Heart right ventricle (tissue), 16 donors: ENCODE measurements at places on chromosomes 6 and 20.

GRCh38 chr20:3077618-3078134 lies 6.3 kb downstream of the OXT start:
- no peak for DNase-seq
- H3K4me3 ChIP-seq, result no peak overlapping the region
- H3K27me3 ChIP-seq, result peaks cover 26% of the 10 kb centered on the region
- no peaks in the 10 kb centered on the region for H3K36me3 ChIP-seq
- peaks cover 12% of the 10 kb centered on the region for H3K4me1 ChIP-seq
- H3K27ac ChIP-seq, result no peak overlapping the region

- DNase-seq, result no peak
- no peaks in the 10 kb centered on the region for H3K4me1 ChIP-seq
- no peak overlapping the region for H3K4me3 ChIP-seq
- H3K27ac ChIP-seq, result no peak overlapping the region
- no peaks in the 10 kb centered on the region for H3K36me3 ChIP-seq
These were observed 133.7 kb downstream of the LCA5 start for GRCh38 chr6:79403563-79403962.

DNA sequence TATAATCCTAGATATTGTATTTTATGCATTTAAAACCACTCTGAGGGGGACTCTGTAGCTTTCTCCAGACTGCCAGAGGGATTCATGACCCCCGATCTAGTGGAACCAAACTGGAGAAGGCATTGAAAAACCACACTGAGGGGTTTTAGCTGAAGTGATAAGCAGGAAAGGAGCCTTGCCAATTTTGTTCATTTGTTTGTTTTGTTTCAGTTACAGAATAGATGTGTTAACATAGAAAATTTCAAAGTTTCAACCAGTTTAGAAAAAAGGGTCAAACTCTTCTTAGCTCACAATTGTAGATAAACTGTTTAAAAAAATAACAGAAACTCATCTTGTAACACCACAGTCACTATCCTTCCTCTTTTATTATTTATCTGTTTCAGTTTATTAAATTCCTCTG lies 19.8 kb downstream of the TAB2 start:
- H3K27me3 ChIP-seq, result no peaks in the 10 kb centered on the region
- H3K36me3 ChIP-seq, result no peaks in the 10 kb centered on the region
- no peak overlapping the region for H3K4me3 ChIP-seq
- H3K4me1 ChIP-seq, result peaks cover 91% of the 10 kb centered on the region

DNA sequence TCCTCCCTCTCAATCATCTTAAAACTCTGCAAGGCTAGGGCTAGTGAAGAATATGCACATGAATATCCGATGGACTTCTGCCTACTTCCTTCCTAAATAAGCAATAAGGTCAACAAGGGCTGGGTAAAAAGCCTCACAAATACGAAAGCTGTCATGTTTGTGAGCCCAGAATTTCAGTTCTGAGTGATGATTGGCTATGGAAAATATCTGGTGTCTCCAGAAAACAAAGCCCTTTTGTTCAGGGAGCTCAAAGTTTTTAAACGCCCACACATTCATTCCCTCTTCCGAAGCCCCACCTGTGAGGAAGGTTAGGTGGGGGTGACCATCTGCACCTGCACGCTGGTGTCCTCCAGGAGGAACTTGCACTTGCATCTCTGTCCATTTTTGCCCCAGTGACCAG lies 126.9 kb upstream of the ARMC2 start:
- H3K4me3 ChIP-seq, result no peak overlapping the region
- no peaks in the 10 kb centered on the region for H3K4me1 ChIP-seq
- H3K36me3 ChIP-seq, result no peaks in the 10 kb centered on the region
- no peak overlapping the region for H3K27ac ChIP-seq

DNA sequence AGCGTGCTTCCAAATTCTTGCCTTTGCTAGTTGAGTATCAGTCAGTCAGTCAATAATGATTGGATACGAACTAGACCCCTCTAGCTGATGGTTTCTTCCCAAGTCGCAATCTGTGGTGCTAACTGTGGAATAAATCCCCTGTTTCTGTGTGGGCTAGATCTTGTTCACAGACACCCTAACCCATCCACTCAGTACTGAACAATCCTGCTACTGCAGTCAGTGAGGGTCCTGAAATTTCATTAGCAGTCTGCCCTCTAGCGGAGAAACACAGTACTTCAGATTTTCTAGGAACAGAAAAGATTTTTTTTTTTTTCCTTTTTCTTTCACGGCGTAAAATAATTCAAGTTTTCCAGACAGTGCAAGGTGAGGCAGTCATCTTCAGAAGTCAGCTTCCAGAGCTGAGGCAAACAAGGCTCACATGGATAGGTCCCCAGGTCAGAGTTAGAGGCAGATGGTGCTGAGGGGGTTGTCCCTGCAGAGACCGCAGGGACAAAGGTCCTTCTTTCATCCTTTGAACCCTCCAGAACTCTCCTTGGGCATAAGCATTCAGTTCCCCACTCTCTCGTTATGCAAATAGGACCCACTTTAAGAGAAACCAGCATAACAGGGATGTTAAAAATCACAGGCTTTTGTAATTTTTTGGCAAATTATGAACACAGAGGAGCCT lies 119.6 kb downstream of the SCML4 start:
- no peaks in the 10 kb centered on the region for H3K27me3 ChIP-seq
- no peak for DNase-seq
- no peak overlapping the region for H3K27ac ChIP-seq
- H3K4me1 ChIP-seq, result no peaks in the 10 kb centered on the region

DNA sequence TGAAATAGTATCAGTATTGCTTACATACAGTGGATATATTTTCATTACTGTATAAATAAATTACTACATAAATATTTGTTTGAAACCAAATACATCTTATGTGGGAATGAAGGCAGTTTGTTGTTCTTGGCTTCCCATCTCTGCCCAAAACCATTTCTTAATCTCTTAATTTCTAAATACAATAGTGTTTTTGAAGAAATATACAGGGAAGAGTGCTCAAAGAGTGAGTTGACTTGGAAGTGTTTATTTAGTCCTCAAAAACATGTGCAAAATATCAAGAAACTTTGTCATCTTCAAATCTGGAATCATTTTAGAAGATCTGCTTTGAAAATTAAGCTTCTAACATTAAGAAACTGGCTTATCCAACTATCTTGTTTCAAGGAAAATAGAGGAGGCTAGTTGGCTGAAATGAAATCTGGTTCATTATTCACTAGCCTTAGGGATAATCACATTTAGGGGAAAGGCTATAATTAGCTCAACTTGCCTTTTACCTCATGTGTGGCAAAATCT lies 259.8 kb upstream of the FLRT3 start:
- no peak overlapping the region for H3K27ac ChIP-seq
- no peaks in the 10 kb centered on the region for H3K36me3 ChIP-seq
- no peak overlapping the region for H3K4me3 ChIP-seq
- no peaks in the 10 kb centered on the region for H3K4me1 ChIP-seq

- no peak overlapping the region for H3K4me3 ChIP-seq
- no peak overlapping the region for H3K27ac ChIP-seq
- peaks cover 26% of the 10 kb centered on the region for H3K4me1 ChIP-seq
- DNase-seq, result peak; percentile 64
- no peaks in the 10 kb centered on the region for H3K27me3 ChIP-seq
- no peaks in the 10 kb centered on the region for H3K36me3 ChIP-seq
These were observed 287.6 kb downstream of the ESR1 start for GRCh38 chr6:152094992-152095592.

DNA sequence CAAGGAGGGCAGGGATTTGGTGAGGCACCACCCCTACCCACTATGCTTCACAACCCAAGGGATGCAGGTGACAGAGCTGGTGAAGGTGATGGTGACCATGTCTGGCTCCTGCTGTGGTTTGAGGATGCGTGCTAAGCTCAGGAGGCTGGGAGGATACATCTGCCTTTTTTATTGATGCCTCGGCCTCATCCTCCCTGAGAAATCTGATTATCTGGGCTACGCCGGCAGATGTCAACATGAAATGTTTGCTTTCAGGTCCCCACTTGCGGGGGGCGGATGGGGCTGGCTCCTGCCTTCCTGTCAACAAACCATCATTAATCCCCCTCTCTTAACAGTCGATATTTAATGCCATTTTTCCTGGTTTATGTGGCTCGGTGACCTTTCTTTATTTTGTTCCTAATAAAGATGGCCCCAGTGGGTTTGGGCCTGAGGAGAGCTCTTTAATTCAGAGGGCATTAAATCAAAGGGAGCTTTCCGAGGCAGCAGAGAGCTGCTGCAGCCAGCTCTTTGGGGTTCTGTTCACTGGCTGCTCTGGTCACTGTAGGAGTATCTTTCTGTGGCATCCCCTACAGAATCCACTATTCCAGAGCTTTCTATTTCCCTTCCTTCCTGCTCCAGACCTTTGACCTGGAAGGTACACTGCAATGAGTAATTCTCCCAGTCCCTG lies 33.5 kb upstream of the LRFN2 start:
- H3K36me3 ChIP-seq, result no peaks in the 10 kb centered on the region
- no peak overlapping the region for H3K27ac ChIP-seq
- H3K4me1 ChIP-seq, result no peaks in the 10 kb centered on the region
- H3K27me3 ChIP-seq, result peaks cover 44% of the 10 kb centered on the region
- DNase-seq, result no peak

DNA sequence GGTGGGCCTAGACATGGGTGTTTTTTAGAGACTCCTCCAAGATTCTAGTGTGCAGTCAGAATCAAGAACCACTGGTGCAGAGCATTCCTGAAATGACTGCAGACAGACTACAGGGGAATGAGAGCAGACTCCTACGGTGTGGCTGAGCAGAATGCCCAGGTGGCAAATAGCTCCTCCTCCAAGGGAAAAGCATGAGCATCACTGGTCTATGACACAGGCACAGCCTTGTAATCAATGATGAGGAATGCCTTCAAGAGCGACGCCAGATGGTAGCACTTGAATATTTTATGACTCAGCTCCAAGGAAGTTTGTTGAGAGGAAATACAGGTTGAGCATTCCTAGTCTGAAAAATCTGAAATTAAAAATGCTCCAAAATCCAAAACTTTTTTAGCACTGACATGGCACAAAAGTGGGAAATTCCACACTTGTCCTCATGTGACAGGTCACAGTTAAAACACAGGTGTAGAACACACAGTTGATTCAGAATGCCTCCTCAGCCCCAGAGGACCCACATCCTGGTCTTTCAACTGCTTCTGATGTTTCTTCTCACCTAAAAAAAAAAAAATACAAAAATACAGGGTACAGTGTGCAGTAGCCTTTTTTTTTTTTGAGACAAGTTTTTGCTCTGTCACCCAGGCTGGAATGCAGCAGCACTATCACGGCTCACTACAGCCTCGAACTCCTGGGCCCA lies 10.6 kb upstream of the FAM8A1 start:
- no peak overlapping the region for H3K4me3 ChIP-seq
- DNase-seq, result no peak
- H3K36me3 ChIP-seq, result no peaks in the 10 kb centered on the region
- no peaks in the 10 kb centered on the region for H3K4me1 ChIP-seq

GRCh38 chr6:155143029-155143577 lies 120.7 kb upstream of the CLDN20 start:
- no peaks in the 10 kb centered on the region for H3K27me3 ChIP-seq
- peak overlapping the region; percentile 32 for H3K27ac ChIP-seq
- H3K4me3 ChIP-seq, result peak overlapping the region; percentile 32
- H3K4me1 ChIP-seq, result peaks cover 34% of the 10 kb centered on the region
- no peak for DNase-seq

DNA sequence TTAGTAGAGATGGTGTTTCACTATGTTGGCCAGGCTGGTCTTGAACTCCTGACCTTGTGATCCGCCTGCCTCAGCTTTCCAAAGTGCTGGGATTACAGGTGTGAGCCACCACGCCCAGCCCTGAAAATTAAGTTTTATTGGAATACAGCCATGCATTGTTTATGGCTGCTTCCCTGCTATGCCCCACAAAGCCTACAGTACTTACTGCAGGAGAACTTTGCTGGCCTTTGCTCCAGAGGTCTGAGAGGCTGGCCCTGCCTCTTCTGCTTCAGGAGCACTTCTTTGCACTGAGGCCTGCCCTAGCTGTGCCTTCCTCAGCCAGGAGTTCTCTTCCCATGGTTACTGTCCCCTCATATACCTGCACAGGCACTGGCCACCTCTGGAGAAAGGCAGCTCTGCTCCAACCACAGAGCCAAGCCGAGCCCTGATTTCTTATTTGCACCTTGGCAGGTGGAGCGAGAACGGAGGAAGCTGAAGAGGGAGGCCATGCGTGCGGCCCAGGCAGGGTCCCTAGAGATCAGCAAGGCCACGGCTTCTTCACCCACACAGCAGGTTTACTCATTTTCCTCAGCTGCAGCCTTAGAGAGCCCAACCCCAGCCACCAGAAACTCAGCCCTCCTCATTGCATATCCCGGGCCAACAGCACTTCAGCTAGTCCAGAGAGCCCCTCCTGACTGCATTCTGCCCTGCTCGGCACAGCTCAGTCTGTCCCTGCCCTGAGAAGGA lies 20.8 kb downstream of the C20orf173 start:
- H3K27ac ChIP-seq, result no peak overlapping the region
- DNase-seq, result no peak
- no peak overlapping the region for H3K4me3 ChIP-seq
- peaks cover 7% of the 10 kb centered on the region for H3K4me1 ChIP-seq

DNA sequence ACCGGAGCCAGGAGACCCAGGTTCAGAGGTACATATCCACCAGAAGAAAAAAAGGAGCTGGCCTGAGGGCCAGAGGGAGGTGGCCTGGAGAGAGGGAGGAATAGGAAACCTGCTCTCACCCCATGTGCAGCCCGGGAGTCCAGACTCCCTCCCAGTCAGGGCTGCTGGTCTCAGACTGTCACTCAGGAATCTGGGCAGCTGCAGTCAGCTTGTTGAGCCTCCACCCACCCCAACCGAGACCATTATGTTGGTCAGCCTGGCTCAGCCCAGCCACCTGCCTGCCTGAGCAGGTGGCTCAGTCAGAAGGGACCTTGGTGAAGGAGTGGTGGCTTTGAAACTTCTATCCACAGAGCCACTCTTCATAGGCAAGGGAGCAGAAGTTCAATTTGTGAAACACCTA lies 53.3 kb upstream of the EPB41L1 start:
- H3K27me3 ChIP-seq, result no peaks in the 10 kb centered on the region
- no peak overlapping the region for H3K27ac ChIP-seq
- no peaks in the 10 kb centered on the region for H3K36me3 ChIP-seq
- H3K4me3 ChIP-seq, result no peak overlapping the region

- no peak for DNase-seq
- no peaks in the 10 kb centered on the region for H3K27me3 ChIP-seq
- H3K36me3 ChIP-seq, result no peaks in the 10 kb centered on the region
- H3K27ac ChIP-seq, result no peak overlapping the region
- no peak overlapping the region for H3K4me3 ChIP-seq
These were observed 71.3 kb upstream of the SLC2A12 start for GRCh38 chr6:134123666-134124208.

- DNase-seq, result no peak
- no peaks in the 10 kb centered on the region for H3K4me1 ChIP-seq
- no peak overlapping the region for H3K27ac ChIP-seq
- H3K36me3 ChIP-seq, result no peaks in the 10 kb centered on the region
- H3K4me3 ChIP-seq, result no peak overlapping the region
- peaks cover 4% of the 10 kb centered on the region for H3K27me3 ChIP-seq
These were observed 25.2 kb downstream of the TFAP2B start for GRCh38 chr6:50843842-50844241.

DNA sequence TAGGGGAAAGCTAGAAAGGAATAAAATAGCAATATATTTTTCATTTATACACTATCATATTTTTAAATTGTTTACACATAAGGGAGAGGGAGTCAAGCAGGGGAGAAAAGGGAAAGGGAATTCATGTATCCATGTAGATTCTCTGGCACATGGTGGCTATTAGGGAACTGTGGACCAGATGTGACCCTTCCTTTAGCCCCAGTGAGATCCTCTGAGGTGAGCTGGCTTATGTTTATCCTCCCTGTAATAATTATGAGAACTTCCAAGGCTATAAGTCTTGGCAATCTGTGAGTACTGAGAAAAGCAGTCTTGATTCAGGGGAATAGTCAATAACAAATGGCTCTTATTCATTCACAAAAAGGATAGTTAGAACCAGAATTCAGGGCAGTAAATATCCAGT lies 42.6 kb downstream of the TSBP1 start:
- no peaks in the 10 kb centered on the region for H3K4me1 ChIP-seq
- no peaks in the 10 kb centered on the region for H3K36me3 ChIP-seq
- peaks cover 7% of the 10 kb centered on the region for H3K27me3 ChIP-seq
- H3K4me3 ChIP-seq, result no peak overlapping the region
- DNase-seq, result no peak
